Stimulated activated effector memory CD8-positive, alpha-beta T cell treated with anti-CD3 and anti-CD28 coated beads, Interleukin-12 subunit alpha, Interleukin-12 subunit beta, amount 100 ng/mL, for 72 hours (primary cell): ENCODE measurements at places on chromosomes 3 and 15.

- no peak for DNase-seq
Observed at GRCh38 chr3:59016930-59017616, 32.8 kb downstream of the CFAP20DC start.

DNA sequence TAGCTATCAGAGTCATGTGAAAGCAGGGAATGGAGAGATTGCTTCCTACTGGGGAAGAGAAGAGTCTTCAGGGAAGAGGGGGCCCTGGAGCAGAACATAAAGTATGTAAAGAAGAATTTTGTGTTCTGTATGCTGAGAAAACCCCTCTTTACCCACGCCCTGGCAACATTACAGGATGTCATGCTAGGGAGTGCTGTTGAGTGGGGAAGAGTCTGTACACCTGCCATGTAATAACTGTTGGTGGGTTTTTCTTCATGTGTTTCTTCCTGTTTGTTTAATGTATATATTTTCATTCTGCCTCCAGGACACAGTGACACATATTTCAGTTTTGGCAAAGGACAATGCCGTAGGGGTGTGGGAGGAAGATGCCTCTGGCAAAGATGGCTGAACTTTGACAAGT is 122.8 kb upstream of the LPP start:
- no peak for DNase-seq

DNA sequence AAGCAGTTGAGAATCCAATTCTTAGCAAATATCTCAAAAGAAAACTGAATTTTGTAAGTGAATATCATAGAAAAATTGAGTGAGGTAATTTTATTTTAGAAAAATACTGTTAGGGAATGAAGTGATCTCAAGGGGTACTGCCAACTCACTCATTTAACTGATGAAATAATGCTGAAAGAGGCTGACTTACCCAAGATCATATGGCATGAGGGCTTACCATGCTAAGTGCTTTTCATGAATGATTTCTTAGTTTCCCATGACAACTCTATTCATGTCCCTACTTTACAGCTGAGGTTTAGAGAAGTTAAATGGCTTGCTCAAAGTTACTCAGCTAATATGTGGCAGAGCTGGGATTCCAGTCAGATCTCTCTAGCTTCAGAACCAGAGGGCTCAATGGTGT is 30.6 kb downstream of the CCDC14 start:
- DNase-seq: no peak

GRCh38 chr3:74268753-74269152 is 345.7 kb downstream of the CNTN3 start:
- no peak for DNase-seq

- no peak for DNase-seq
Observed at GRCh38 chr3:149227591-149228268, 6.1 kb upstream of the CP start.

GRCh38 chr3:22835041-22835440 is 368.1 kb upstream of the UBE2E2 start:
- no peak for DNase-seq

- no peak for DNase-seq
Observed at GRCh38 chr3:175227126-175227525, 368.0 kb downstream of the NAALADL2 start.

DNA sequence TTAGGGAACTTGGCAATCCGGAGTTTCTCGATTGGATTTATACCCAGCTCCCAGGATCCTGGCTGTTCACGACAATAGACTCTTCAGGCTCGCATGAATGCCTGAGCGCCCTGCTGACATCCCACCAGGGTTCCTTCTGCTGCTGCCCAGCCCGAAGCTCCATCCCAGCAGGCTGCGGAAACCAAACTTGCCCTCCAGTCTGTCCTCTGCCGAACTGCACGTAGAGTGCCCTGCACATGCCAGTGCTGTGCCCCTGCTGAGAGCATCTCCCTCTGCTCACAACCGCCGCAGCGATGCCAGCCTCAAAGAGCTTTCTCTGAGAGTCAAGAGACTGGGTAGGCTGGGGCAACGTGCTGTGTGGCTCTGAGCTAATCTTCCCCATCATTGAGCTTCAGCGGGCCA is 6.9 kb downstream of the ADAMTS7 start:
- DNase-seq: no peak

DNA sequence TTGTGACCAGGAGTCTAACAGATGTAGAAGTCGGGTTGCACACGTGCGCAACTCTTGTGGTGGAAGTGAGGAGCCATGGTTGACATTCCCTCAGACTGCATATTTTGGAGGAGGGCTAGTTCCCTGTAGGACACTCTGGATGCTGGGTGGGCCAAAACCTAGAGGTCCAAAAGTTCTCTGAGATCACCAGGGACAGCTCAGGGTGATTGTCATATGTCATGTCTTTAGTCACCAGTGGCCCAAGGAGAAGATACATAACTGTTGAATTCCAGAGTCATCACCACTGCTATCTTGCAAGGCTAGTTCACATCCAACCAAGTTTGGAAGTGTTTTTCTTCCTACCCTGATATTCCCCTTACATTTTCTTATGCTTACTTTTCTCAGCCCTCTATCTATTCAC is 95.2 kb upstream of the C3orf80 start:
- no peak for DNase-seq

DNA sequence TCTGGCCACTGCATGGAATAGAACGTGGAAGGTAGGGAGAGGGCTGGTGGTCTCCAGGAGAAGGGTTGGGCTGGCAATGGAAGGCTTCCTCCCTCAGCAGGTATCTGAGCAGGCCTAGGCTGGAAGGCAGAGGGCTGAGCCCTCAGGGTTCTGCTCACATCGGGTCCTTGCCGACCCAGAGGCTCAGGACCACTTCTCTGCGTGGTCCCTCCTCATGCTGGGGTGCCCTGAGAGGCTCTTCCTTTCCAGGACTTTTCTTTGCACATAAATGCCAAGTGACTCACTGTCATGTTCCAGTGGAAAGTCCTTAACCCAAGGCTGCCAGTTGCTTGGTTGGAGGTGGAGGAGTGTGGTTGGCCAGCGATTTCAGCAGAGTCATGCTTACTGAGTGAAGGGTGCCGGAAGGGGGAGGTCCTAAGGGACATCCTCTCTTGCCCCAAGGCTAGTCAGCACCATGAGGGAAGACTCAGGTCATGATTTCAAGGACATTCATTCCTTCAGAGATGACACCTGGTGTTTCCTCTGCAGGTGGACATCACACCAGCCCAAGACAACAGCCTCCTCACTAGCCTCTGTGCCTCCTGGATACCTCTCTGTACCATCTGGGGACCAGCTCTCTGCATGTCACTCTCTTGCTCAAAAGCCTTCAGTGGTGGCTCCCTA is 8.2 kb downstream of the SLC6A6 start:
- no peak for DNase-seq

DNA sequence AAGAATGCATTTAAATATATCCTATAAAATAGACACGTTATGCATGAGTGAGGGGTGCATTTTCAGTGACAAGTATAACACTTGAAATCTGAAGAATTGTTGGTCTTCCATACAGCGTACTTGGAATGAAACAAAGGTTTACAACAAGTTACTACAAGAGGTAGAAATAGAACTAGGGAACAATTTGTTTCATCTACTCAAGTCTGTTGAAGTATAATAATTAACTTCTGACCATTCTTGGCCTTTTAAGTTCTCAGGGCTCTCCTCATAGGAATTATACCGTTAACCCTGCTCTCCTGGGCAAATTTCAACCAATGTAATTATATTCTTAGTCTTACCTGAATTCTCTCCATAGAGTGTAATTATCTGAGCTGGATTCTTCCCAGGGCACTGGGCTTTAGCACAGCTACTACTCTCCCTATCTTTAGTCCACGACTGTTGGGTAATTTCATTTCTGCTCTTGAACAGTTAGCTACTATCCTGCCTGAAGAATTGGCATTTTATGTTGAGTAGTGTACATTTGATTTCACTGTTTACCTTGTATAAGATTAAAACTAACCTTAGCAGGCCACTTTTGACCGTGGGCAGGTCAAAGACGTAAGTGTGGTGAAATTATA is 100.6 kb downstream of the UBE2E2 start:
- DNase-seq: no peak

GRCh38 chr15:73395671-73396070 is 26.9 kb upstream of the HCN4 start:
- no peak for DNase-seq
